SK-N-MC (cell line): ENCODE measurements at places on chromosomes 6 and 20.

DNA sequence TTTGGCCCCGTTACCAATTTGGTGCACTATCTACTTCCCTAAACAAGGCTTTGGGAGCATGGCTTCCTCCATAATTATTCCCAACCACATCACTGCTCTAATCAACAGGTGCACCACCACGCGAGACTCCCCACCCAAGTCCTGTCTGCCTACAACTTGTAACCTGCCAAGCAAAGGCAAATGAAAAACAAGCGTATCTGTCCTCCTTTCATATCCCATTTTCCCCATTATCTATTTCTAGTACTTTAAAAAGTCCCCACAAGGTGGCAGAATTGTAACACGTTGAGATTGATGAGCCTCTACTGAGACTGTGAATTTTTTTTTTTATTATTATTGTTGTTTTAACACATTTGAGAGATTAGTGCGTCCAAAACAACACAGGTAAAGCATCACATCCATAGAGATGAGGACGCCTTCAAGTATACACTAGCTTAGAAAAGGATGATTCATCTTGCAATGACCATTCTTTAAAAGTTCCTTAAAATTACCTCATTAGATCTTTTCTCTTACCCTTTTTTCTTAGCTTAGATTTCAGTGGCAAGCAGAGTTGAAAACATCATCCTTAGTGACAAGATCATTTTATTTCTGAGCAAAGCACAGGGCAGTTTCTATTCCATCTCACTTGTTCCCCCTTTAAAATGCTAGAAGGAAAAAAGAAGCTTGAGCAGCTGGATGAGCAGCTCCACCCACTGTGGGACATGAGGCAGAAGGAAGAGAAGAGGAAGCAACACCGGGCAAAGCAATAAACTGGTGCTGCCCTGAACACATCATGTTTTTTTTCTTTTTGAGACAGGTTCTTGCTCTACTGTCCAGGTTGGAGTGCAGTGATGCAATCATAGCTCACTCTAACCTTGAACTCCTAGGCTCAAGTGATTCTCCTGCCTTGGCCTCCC lies 210.8 kb downstream of the ARHGAP18 start:
- peak; percentile 77 for DNase-seq

GRCh38 chr20:45998337-45998736 lies 10.4 kb upstream of the MMP9 start:
- no peak for DNase-seq

DNA sequence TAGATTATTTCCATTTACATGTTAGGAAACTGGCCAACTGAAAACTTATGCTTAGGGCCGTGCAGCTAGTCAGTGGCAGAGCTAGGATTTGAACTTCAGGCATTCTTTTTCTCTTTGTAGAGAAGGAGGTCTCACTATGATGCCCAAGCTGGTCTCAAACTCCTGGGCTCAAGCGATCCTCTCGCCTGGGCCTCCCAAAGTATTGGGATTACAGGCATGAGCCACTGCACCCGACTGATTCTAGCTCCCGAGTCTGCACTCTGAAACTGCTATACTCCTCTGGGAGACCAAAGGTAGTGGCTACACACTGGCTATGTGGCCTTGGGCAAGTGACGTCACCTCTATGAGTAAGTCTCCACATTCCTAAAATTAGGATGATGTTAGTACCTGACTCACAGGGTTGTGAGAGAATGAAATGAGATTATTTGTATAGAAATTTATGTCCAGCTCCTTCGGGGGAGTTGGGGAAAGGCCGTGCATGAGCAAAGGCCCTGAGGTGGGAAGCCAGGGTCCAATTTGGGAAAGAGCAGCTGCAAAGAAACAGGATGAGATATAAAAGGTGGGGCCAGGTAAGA lies 6.4 kb downstream of the PLTP start:
- DNase-seq = no peak

DNA sequence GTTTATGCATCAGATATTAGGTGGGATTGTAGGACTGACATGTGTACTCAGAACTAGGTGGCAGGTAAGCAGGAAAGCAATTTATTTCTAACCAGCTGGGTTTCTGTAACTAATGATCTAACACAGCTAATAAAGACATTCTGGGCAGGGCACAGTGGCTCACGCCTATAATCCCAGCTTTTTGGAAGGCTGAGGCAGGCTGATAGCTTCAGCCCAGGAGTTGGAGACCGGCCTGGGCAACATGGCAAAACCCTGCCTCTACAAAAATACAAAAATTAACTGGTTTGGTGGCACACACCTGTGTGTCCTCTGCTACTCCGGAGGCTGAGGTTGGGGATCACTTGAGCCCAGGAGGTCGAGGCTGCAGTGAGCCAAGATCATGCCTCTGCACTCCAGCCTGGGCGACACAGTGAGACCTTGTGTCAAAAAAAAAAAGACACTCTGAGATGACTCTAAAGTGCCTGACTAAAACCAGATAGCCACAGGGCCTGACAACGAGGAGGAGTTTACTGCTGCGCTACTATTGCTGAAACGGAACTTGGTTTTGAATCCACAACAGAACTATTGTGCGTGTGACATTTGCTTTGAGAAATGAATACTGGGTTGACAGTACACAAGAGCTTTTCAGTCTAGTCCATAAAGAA lies 29.2 kb upstream of the CEP85L start:
- no peak for DNase-seq

DNA sequence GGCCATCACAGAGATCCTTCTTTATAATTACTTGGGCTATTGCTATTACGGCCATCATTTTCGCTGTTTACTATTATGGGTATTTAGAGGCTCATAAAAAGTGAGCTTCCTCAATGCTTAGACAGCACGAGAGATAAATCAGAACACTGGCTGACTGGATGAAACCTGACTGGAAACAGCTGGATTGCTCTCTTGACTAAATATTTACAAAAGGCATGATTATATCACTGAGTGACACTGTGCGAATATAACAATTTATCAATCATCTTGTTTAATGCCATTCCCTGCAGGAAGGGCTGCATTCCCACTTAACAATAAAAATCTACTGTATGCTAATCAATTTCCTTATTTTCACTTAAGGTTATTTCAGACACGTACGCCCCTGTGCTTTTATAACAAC lies 260.1 kb upstream of the ARID1B start:
- no peak for DNase-seq

DNA sequence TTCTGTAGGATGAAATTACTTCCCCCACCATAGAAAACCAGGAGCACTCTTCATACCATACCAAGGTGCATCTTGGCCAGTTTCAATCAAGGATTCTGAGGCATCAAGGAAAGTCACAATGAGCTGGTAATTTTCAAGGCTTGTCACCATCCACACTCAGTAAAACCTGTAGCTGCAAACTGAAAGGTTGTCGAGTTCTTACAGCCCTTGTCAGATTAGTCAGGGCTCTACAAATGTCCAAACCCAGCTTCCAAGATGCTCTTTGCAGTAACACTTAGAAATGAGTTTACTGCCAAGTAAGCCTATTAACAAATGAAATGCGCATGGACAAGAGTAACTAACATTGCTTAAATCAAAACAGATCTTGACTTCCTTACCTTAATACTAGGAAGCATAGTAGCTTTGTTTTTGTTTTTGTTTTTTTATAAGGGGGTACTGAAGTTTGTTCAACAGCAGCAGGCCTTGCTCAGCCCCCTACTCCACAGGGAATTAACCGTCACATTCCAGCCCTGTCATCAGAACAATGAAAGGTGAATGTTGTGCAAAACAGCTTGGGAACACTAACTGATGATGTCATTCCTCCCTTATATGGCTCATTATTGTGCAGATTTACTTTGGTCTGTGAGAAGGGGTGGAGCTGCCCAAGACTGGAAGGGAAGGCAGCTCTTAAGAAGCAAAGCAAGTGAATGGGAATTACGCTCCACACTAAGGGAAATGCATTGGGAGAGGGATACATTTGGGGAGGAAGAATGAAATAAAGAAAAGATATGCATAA lies 49.9 kb upstream of the TMEM30A start:
- DNase-seq = no peak

DNA sequence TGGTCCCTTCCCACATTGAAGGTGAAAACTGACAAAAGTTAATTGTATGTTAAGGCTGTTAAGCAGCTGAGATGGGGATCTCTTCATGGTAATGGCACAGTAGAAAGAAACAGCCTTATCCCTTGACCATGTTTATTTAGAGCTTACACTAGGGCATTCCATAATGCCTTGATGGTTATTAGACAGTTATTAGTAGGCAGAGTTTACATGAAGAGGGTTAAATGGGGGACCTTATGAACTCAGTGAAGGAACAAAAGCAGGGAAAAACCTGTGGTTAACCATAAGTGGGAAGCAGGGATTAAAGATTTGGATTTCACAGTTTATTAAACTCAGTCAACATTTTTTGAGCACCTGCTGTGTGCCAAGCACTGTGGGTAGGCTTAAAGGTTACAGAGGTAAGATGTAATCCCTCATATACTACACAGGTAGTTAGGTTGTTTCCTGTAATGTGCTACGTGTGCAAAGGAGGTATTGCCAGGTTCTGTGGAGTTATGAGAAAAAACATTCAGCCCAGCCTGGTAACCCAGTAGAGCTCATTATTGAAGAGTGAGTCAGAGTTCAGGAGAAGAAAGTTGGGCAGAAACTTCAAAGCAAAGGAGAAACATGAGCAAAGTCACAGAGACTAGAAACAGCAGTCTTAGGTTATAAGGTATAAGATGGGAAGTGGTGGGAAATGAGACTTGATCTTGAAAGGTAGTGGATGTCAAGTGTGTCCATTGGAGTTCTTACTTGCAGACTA lies 32.3 kb upstream of the GNRH2 start:
- no peak for DNase-seq

DNA sequence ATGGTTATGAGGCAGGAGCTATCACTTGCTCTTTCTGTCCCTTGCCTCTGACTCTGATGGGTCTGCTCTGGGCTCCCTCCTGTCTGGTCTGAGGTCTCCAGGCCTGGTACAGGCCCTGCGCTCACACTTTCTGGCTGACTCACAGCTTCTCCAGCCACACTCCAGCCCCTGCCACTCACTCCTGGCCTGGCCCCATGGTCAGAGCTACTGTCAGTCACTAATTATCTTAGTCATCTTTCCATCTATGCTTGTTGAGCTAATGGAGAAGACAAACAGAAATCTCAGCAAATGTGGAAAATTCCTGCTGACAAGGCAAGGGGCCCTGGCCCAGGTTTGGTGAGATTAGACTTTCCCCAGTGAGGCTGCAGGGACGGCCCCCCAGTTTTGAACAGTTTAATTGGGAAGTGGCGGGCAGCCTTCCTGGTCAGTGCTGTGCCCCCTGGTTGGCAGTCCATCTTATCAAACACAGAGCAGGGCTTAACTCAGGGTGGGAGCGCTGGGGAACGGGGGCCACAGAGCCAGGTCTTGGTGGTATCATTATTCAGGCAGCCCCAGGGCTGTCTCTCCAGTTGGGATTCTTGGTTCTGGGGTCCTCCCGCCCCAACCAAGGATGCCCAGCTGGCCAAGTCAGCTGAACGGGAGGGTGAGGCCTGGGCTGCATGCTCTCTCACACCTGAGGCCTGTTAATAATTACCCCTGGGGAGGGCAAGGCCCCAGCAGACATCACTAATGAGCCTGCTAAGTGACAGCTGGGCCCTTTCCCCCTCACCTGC lies 63.4 kb downstream of the VEGFA start:
- no peak for DNase-seq

DNA sequence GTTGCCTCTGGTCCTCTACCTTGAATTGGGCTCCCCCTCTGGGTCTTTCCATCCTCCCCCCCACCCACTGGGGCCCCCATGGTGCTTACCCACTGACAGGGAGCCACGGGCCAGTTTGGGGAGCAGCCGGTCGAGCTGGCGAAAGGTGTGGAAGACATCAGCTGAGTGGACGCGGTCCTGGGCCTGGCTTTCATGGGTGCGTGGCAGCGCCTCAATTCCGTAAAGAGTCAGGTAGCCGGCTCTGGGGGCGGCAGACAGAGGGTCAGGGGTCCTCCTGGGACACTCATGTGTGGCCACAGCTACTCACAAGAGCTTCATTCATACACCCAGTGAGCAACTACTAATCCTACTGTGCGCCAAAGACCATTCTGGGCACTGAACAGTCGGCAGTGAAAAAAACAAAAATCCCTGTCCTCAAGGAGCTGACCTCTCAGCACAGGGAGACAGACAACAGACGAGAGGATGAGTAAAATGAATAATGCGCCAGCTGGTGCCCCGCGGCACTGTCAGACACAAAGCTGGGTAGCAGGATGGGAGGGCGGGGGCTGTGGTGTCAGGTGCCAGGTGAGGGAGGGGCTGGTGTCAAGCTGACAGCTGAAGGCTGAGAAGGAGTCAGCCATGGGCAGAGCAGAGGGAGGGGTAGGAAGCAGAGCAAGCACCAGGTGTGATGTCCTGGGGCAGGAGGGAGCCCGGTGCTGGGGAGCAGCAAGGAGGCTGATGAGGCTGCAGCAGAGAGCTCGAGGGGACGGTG lies 28.3 kb downstream of the PTGIS start:
- no peak for DNase-seq

GRCh38 chr6:138393871-138394783 lies 9.9 kb upstream of the HEBP2 start:
- DNase-seq = no peak

DNA sequence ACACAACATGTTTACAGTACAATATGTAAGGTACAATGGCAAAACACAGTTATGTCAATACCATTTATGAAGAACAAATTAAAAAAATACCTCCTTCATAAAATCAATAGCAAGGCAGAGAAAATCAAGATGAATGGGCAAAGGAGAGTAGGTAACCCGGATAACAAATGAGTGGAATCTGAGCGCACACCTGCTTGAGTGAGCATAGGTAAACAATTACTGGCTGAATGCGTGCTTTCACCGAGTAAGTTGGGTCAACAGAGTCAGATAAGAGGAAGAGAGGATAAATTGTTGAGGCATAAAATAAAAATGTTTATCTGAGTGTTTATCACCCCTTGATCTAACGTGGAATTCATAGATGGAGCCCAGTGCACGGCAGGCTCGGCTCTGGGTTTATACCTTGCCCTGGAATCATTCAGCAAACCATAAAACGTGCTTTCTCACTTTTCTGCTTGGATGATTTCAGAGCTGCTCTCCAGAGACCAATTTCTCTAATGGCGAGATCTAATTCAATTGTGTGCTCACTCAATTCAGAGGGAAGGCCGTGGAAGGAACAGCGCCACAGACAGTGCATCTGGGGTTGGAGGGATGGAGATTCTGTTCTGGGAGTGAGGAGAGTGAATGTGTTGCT lies 224.8 kb upstream of the MAP3K7 start:
- DNase-seq = no peak

DNA sequence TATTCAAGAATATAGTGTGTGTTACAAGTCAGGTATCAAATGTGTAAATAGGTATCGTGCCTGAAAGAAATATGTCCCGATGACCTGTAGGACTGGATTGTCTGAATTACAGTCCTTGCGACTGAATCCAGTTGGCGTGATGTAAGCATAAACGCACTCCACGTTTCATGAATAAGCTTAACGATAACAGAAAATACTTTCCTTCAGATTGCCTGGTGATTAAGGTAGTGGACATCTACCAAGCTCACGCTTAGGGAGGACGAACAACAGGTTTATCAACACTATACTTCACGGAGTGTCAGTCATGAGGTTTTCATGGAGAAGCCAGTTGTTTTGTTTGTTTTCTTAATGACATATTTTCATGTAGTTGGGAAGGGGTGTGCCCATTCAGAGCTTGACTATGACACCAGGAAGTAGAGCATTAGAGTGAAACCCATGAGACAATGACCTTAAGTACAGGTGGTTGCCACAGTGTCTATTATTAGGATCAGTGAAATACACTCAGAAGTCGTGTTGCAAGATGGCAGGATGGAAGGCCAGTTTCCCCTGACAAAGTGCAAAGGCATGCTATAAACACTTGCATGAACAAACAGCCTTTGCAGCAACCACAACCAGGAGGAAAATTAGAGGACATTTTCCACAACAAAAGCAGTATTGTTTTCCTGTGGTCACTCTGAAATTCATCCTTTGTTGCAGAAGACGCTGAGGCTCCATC lies 305.8 kb upstream of the PRDM1 start:
- no peak for DNase-seq
